ENCODE measurements at places on chromosomes 4 and X.

DNA sequence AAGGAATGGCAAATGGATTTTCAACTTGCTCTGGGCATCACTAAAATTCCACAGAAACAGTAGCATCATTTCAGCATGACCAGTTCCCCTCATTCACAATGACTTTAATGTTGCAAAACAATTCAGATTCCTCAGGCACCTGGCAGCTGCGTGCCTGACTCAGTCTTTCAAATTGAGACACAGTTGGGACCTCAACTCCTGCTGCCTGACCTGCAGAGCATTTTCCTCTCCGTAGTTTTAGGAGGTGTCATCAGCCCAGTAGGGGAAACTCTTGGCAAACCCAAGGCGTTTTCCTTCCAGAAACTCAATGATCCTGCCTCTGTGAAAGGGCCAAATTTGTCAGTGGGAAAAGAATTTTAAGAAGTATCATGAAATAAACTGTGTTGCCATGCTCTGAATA lies 388.9 kb downstream of the SPRY1 start:
- DNase-seq, result no peak

DNA sequence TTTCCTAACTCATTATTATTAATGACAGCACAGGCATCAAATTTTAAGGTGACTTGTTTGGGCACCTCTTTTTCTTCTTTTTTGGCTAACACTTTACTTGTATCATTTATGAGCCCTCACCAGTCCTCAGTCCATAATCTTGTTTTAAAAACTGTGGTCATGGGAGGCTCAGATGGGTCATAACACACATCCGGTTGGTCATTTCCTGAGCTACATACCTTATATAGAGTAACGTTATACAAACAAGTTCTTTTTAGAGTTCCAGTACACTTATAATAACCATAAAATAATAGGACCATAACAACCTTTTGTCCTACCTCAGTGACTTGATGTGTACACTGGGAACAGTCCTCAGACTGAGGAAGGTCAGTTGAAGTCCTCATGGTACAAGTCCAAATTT lies 21.1 kb upstream of the PLS3 start:
- no peak for DNase-seq

DNA sequence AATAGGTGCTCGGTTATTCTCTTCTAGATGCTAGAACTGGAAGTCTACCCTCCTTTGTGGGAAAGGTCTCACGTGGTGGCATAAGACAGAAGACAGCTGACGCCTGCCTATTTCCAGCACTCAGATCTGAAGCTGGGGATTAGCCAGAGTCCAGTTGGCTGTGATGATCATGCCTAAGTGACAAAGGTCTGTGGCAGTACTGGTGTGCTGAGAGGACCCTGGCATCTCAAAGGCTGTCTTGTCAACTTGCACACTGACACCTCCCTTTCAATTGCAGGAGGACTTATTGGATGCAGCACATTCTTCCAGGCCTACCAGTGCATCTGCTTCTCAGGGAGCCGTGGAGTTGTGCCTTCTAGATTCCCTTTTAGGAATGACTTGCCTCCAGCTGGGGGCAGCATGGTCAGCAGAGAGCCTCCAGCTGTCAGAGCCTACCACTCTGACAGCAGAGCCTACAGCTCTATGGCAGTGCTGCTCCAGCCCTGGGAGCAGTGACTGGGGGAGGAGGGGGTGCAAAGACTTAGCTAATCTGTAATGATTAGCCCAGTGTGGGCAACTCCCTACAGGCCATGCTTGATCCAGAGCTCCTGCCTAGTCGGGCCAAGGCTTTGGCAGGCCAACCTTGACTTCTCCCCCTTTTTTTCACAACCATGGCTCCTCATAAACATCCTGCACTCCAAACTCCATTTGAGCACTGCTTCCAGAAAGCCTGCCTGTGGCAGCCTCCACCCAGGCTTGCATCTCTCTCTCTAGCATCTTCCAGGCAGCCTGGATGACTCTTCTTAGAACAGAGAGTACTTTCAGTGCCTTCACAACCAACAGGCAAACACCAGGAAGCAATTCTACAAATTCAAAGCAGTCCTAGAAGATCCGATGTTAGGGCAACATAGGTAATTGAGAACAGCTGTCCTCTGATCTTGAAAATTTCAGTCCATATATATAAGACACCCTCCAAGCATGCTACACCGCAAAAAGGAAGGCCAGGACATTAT lies 13.8 kb upstream of the FGFBP2 start:
- DNase-seq, result no peak

DNA sequence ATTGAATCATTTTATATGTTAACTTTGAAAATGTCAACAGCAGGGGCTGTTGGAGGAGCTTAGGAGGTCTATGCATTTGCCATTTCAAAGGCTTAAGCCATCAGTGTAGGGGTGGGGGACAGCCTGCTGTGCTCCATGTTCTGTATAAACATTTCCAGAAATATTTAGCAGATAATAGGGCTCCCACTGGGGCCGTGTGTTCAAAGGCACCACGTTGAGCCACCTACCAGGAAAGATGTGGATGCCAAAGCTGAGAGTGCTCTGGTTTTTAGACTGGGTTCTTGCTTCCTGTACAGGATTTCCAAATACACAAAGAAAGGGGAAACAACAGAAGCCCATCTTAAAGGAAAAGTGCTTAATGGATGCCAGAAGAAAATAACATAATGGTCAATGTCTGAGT lies 219.5 kb downstream of the CENPC start:
- no peak for DNase-seq

DNA sequence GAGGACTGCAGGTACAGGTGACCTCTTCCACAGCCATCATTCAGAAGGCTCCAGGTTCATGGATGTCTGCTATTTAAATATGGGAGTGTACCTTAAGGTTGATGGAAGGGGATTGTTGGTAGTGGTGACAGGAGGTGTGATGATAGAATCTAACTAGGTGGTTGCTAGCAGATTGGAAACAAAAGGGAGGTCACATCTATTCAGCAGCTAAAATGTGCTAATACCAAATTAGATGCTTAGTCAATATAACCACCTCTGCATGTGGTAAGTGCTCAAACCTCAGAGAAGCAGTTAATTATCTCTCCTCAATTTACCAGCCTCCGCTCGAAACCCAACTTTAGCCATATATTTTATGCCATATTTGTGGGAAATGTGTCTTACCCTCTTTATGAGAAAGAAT lies 98.7 kb upstream of the CCSER1 start:
- no peak for DNase-seq

DNA sequence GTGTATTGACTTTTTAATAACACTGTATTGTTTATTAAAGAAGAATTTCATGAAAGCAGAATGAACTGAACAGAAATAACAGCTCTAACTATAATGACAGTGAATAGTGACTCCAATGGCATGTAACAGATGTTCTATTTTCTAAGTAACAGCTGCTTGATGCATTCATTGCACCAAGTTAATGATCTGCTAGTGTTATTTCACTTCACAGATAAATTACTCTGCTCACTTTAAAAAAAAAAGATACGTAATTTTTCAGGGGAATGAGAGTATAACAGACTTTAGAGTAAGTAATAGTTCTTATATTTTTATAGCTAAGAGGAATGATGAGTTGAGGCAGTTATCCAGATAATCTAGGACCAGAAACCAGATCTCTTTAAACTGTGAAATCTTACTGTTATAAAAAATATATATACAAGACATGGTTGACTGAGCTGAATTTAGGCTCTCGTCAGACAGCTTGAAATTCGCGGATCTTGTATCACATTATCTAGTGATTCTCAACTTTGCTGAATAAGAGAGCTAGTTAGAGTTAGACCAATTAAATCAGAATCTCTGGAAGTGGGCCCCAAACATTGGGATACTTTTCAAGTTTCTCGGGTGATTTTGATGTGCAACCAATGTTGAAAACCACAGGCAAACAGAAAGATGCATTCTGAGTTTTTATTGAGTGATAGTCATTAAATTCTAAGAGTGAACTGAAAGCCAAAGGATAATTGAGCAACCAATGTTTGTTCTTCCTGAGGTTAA lies 840.7 kb downstream of the DMD start:
- no peak for DNase-seq

- no peak for DNase-seq
Measured at GRCh38 chr4:145488310-145488709, 6.7 kb downstream of the SMAD1 start.

DNA sequence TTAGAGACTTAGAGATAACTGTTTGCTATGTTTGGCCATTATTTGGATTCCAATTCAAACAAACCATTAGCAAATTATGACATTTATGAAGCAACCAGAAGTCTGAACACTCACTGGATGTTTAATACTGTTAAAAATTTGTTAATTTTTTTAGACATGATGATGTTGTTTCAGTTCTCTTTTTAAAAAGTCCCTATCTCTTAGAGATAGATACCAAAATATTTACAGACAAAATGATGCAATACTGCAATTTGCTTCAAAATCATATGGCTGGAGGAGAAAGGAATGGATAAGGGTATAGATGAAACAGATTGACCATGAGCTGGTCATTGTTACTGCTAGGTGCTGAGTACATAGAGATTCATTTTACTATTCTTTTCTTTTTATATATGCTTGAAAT lies 534.6 kb downstream of the BCOR start:
- DNase-seq, result no peak

GRCh38 chr4:156971676-156972378 lies at the start of gene PDGFC:
Gene PDGFC, minus strand, starts transcription at chr4:156971799. Its CDS starts 896 bp downstream, at chr4:156970903.
- no peak for DNase-seq

DNA sequence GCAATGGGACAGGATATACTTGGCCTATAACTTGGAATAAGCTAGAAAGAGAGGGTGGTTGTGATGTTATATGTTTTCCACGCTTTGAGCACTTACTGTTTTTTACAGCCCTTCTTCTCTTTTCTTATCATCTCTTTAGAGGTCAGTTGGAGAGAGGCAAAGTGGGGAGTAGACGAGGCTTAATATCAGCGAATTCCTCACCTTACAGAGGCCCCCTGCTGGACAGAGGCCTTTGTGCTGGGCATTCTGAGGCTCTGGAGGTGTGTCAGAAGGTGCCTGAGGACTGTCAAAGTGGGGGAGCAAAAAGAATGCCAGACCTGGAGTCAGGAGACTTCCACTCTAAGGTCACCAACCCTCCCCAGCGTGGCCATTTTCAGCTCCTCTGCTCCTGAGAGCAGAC lies 42.5 kb downstream of the MAMLD1 start:
- no peak for DNase-seq

- DNase-seq, result no peak
Measured at GRCh38 chrX:38804432-38804681, 3.1 kb downstream of the MID1IP1 start.

GRCh38 chrX:38649674-38650647 lies 88.6 kb downstream of the TSPAN7 start:
- no peak for DNase-seq

DNA sequence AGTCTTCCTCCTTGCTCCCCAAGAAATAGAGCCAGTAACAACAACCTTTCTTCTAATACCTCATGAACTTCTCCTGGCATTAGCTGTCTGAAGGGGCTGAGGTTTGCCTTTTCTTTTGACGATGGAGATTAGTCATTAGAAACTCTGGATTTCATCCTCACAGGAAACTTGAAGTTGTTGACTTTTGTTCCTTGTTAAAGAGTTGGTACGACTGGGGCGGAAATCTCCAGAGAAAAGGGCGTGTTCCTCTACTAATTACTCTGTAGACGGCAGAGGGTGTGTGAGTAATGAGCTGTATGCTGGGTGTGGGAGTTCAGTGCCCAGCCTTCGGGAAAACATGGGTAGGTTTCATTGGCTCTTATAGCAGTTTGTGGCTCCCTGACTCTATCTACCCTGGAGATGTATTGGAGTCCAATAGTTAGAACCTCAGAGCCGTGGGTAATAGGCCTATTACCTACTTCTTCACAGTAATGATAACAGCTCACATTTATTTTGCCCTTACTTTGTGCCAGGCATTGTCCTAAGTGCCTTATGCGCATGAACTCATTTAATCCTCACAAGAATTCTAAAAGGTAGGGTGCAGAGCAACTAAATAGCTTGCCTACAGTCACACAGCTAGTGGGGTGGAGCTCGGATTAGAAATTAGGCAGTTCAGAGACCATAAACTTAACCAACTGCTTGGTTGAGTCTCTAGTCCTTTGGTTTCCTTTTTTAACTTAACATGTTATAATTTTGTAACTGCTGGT lies 23.4 kb downstream of the TMEM164 start:
- DNase-seq, result no peak

DNA sequence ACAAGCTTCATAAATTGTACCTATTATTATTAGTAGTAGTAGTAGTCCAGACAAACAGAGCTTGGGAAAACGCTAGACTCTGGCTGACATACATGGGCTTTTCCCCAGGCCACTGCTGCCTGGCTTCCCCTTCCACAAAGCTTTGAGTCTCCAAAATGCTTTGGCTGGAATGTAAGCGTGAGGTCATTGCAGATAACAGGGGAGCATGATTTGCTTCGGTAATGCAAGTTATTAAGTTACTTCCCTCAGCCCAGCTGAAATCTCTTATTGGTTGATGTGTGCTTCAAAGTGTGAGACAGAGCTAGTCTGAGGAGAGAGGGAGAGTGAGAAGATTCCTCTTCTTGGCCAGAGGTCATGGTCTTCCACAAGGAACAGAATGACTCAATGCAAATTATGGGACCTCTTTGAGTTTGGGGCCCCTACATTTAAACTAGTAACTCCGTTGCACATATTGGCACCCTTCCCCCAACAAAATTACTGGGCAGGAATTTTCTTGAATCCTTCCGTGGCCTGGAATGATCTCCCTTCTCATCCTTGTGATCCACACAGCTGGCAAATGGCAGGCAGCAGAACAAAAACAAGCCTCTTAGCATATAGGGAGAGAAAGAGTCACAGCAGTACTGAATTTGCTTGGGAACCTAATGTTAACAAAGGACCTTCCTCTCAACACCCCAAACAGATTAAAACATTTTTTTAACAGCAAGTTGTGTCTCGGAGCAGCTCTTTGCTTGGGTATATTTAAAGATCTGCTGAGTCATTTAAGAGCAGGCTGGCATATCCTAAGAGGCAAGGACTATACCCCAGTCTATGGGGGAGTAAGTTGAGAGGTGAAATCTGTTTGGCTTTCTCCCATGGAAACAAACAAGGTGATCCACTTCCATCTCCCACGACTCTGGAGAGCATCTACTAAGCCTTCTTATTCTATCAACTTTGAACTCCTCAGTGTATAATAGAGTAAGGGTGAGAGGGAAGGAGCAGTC lies 19.9 kb downstream of the AR start:
- DNase-seq, result no peak

- DNase-seq, result no peak
Measured at GRCh38 chr4:146407669-146408084, 114.1 kb downstream of the SLC10A7 start.

DNA sequence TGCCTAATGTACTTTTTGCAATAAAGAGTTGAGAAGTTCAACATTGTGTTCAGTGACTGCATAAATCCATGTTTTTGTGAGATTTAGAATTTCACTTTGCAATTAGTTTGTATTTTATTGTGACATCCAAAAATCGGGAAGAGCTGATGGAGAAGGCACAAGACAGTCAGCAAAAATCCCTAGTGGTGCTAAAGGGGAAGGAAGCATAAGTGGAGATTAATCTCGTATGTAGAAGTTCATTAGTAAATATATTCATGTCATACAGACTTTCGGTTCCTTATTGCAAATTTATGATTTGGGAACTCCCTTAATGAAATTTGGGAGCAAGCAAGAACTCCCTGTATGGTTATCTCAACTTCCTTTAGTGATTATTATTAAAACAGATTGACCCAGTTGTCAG lies 57.8 kb upstream of the SLC39A8 start:
- DNase-seq, result no peak

GRCh38 chr4:161856711-161857326 lies 307.0 kb downstream of the FSTL5 start:
- DNase-seq, result no peak

GRCh38 chrX:134396174-134396573 lies 63.8 kb upstream of the HPRT1 start:
- peak; percentile 20 for DNase-seq
